Cardiac septum (tissue), 1 donor: ENCODE measurements at places on chromosomes 6 and 20. TPM values are rescaled to one million over a fixed set of nuclear protein-coding genes. Genes with fewer than 3 reads are reported as not detected.

The CST5 gene
- not detected for total RNA-seq

The MUCL3 gene
- not detected for total RNA-seq

The SSTR4 gene
- not detected for total RNA-seq

The RAET1L gene
- total RNA-seq = not detected

The TFAP2B gene
- not detected for total RNA-seq

The NEU1 gene
- 19.4 TPM for total RNA-seq

The CLPSL2 gene
- not detected for total RNA-seq

The MEP1A gene
- not detected for total RNA-seq

The CDSN gene
- total RNA-seq = not detected

The CYP24A1 gene
- total RNA-seq = not detected

The RNF39 gene
- not detected for total RNA-seq
